ENCODE measurements at places on chromosomes 16 and 17.
A peak's percentile ranks its signal among the peaks of the same experiment; 100 is the strongest.

- peak; percentile 57 for DNase-seq
Observed at GRCh38 chr16:30875871-30876801, 17.7 kb downstream of the BCL7C start.

DNA sequence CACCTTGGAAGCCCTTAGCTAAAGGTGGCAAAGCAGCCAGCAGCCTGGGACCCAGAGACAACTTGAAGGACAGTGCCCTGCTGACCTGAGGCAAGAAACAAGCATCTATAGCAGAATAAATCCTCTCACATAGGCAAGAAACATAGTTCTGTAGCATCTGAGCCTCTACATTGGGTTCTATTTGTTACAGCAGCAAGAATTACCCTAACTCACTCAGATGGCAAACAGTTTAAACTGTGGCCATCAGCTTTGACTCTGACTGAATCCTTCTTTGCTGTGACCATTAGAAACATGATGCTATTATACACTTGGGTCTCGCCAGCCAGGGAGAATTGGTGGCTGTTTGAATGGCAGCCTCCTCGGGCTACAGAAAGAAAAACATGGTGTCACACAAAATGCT lies 53.1 kb upstream of the CCL1 start:
- DNase-seq = no peak

DNA sequence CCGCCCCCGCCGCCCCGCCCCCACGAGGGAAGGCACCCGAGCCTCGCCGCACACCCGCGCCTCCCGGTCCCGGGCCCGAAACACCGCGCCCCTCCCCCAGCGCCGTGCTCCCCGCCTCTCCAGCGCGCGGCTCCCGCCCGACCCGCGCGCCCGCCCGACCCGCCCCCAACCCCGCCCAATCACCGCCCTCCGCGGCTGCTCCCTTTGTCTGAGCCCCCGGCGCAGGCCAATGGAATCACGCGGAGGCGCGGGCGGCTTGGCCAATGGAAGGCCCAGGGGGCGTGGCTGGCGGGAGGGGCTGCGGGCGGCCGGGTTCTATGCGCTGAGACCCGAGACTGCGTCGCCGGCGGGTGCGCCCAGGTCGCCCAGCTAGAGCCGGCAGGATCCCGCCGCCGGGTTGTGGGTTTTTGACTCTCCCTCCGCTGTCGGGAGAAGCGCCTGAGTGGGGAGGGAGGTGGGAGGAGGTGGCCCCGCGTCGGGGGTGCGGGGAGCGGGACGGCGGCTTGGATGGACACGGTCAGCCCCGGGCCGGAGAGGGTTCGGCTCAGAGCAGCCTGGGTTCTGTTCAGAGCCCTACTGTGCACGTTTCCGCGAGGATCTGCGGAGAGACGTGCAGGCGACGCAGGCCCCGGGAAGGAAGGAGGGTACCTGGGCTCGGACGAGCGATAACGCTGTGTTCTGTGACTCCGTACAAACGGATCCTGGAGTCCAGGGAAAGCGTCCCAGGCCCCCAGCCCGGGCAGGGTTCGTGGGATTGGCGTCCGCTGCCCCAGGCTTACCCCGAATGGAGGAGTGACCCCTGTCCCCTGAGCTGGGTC lies 49.0 kb upstream of the BAHCC1 start:
- peak; percentile 90 for DNase-seq

DNA sequence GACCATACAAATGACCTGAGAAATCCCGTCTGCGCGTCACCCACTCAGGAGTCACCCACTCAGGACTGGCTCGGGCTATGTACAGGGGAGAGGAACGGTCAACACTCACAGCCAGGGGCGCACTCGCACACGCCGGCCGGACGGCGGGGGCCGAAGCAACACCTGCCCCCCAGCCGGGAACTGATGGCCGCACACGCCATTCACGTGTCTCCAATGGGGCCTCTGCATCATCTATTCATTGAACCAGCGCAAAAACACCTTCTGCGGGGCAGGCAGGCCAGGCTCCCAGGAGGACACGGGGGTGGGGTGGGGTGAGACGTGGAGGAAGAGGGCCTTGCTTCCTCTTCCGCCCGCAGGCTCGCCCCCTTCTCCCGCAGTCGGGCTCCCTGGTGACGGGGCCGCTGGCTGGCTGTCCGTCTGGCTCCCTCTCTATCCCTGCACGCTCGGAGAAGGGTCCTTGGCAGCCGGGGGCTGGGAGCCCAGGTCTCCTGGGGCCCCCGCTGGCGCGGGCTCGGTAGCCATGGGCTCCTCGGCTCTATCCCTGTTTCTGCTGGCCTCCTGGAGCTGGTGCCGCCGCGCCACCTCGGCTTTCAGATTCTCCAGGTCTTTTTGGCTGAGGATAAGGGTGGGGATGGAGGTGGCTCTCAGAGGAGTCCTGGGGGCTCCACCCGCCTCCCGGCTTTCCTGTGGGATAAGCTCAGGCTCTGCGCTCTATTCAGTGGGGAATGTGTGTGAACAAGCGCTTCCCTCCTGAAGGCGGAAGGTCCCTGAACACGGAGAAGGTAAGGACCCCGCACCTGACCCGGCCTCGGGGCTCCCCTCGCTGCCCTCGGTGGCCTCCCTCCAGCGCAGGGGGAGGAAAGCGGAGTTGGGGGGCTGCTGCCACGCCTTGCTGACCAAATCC lies 21.1 kb downstream of the CLUH start:
- DNase-seq = no peak

- DNase-seq = no peak
Observed at GRCh38 chr17:73641826-73642600, 2.2 kb downstream of the SDK2 start.

DNA sequence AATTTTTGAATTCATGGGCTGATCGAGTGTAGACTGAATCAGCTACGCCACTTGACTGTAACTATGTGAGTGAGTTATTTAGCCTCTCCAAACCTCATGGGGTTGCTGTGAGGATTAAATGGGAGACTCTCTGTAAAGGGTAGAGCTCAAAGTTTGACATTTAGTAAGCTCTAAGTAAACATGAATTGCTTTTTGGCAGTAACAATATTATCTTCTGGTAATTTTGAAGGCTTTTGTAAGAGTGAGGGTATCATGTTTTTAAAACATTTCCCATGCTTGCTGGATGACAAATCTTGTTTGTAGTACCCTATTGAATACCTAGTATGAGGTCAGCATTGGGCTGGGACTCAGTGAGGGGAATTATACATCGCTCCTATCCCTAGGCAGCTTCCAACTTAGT lies 35.3 kb downstream of the MRTFB start:
- no peak for DNase-seq

DNA sequence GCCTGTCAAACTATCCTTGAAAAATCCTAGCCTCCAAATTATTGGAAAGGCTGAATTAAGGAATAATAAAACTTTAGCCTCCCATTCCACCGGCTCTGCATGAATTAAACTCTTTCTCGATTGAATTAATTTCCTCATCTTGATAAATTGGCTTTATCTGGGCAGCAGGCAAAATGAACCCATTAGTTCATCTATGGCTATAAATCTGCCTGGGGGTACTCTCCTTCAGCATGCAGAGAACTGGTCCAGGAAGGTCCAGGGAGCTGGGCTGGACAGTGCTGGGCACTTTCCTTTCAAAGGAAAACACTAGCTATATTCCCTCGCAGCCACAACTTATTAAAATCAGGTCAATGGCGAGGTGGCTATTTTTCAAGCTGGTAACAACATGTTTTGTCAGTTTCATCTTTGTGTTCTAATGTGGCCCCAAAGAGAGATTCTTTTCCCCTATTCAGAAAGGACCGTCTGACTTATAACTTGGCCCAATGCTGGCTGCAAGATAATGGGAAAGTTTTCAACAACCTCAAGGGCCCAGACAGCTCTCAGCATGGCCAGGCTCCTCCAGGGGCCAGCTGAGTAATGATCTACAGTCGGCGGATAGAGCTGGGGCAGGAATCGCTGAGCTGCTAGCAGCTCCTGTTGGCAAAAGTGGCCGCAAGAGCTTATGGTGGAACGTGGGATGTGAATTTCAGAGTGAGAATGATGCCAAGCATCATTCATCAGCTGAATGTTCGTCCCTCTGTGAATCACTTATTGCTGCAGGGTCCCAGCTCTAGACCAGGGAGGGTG lies 326.9 kb downstream of the SLC39A11 start:
- no peak for DNase-seq

- no peak for DNase-seq
Observed at GRCh38 chr17:5587438-5588032, 3.2 kb upstream of the NLRP1 start.

GRCh38 chr16:27945233-27945973 lies 118.1 kb downstream of the GSG1L start:
- no peak for DNase-seq

GRCh38 chr16:87541147-87541871 lies 48.5 kb upstream of the ZCCHC14 start:
- no peak for DNase-seq

DNA sequence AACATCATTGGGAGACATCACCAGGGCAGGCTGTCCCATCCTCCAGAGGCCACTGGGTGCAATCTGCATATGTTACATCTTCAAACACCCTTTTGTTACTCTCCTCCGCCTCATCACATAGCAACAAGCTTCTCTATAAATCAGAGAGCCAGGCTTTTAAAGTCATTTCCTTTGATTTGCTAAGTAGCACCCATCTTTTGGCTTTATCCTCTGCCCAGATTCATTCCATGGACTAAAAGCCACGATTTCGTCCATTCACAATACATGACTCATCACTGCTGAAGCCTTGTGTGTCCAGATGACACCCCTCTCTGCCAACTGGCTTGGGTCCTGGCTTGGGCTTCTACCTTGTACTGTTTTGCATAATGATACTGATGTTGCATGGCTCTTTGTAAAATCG lies 2.0 kb upstream of the KRT38 start:
- DNase-seq = no peak

DNA sequence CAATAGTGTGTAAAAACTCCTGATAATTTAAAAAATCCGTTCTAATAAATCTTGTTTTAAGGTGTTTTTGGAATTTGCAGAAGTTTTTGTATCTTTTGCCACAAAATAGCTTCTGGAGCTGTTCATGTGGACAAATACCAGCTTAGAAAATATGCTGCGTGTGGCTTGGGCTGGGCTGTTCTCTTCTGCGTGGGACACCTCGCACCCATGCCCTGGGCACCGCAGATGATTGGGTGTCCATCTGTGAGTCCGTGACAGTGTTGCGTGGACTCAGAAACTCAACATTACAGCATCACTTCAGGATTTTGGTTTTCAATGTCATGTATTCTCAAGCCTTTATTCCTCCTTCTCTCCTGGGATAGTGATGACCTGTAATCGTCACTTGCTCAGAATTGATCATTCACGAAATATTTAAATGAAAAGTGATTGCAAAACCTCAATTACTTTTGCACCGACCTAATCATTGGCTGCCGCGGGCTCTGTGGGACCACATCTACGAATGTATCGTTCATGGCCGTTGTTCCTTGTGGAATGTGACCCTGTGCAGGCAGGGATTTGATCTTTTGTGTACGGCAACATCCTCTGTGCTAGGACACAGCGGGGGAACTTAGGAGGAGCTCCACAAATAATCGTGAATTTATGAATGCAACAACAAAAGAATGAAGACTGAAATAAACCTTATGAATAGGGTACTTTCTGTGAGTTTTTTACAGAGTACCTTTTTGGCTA lies 210.3 kb upstream of the FOXF1 start:
- no peak for DNase-seq

GRCh38 chr16:51637770-51638094 lies 486.7 kb upstream of the SALL1 start:
- no peak for DNase-seq

DNA sequence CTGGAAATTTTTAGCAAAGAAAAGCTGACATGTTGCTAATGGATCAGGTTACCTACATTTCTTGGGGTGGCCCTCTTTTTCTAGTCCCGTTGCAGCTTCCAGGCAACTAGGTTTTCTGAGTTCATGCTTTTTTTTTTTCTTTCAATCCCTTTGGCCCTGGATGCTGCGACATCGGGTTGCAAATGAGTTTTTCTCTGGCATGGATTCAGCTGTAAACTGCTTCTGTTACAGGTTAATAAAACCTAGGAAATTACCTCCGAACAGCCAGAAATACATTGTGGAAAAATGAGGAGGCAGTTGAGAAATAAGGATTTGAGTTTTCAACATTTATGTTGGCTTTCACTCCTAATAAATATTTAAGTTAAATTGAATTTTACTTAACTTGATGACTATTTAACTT lies 149.8 kb upstream of the MAF start:
- no peak for DNase-seq

GRCh38 chr16:55809851-55810250 lies 23.0 kb downstream of the CES1 start:
- no peak for DNase-seq

GRCh38 chr17:60577147-60577915 lies 22.7 kb upstream of the PPM1D start:
- DNase-seq = no peak

DNA sequence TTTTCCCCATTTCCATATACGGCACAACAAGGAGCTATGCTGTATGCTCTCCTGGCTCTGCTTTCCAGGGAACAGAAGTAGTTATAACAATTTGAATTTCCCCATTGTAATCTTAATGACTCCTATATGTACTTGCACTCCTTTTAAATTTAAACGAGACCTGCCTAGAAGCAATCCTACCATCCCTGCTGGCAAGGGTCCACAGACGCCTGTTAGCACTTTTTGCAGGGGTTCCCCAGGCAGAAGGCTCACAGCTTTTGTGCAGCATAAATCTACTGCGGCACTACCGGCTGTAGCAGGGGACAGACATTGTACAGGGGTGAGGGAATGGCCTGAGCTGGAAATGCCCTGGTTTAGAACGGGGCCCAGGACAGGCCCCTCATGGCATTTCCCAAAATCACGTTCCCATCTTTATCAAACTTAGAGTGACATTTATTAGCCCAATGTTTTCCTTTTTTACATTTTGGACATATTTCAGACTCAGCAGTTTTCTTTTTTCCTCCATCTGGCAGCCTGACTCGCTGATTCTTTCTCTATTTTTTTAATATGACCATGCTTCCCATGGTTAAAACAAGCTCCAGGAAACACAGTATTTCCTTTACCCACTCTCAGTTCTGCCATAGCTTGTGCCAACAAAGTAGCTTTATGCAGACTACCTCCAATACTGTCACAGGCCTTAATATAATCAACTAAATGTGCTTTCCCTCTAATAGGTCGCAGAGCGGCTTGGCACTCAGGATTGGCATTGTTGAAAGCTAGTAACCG lies 35.4 kb upstream of the USP22 start:
- DNase-seq = no peak

DNA sequence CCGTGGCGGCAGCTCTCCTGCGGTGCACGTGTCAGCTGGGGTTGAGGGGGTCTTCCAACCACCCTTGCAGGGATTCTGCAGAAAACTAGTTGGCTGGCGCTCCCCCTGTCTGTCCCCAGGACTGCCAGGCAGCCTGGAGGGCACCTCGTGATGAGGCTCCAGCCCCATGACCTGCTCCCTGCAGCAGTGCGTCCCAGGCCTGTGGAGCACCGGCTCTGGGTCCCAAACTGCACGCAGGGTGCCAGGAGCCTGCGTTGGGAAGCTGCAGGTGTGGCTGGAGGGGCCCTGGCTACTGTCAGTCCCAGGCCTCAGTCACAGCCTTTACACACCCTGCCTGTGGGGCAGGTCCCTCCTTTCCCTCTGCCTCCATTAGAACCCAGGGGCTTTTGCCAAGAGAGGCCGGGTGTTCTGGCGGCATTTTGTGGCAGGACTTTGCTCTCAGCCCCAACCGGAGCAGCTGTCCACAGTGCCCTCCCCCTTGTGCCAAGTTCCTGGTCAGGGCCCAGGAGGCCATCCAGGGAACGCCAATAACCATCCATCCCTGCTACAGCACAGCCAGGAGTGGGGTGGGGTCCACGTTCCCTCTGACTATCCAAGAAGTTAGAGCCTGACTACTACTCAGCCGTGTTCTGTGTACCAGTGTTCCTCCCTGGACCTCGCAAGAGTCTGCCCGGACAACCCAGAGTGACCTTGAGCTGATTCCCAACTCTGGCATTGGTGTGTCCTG lies 9.2 kb downstream of the CHMP6 start:
- no peak for DNase-seq

GRCh38 chr17:1090465-1091189 lies 89.2 kb downstream of the ABR start:
- no peak for DNase-seq

- DNase-seq = no peak
Observed at GRCh38 chr17:7572338-7572587, 7.2 kb upstream of the CD68 start.

Measured in stimulated activated naive B cell treated with anti-CD40 and anti-IgM and Interleukin-4, amounts not matched to agents 10 μg/mL and 1 μg/mL and 100 μg/mL, for 72 hours (primary cell).